Naive thymus-derived CD4-positive, alpha-beta T cell (primary cell): ENCODE measurements at places on chromosomes 12 and 14. TPM values are rescaled to one million over a fixed set of nuclear protein-coding genes. Genes with fewer than 3 reads are reported as not detected.

ADAMTS20 gene
- not detected in 2 replicates for total RNA-seq

ANP32D gene
- not detected for total RNA-seq

KRT72 gene
- total RNA-seq = 2.0 and 2.1 TPM in 2 replicates

SLC25A21 gene
- not detected for total RNA-seq

RNASE3 gene
- total RNA-seq = 1.1 TPM

MMP17 gene
- total RNA-seq = not detected

WIF1 gene
- total RNA-seq = not detected

FGD6 gene
- total RNA-seq = 1.2 TPM

SLC17A8 gene
- not detected for total RNA-seq

IL23A gene
- total RNA-seq = 42.0 TPM

EMP1 gene
- 4.4 TPM for total RNA-seq

CCNT1 gene
- total RNA-seq = 127 TPM

GALNT9 gene
- total RNA-seq = not detected in 2 replicates

AQP6 gene
- total RNA-seq = not detected

AGAP2 gene
- total RNA-seq = 65.9 and 66.7 TPM in 2 replicates

KITLG gene
- total RNA-seq = 0.24 TPM

PRMT5 gene
- 36.3 TPM for total RNA-seq

WNT1 gene
- 0.54 TPM for total RNA-seq
